ENCODE measurements at places on chromosomes 7 and 10. TPM values are rescaled to one million over a fixed set of nuclear protein-coding genes. Genes with fewer than 3 reads are reported as not detected.
A peak's percentile ranks its signal among the peaks of the same experiment; 100 is the strongest.

- no peaks in the 10 kb centered on the region for H3K4me1 ChIP-seq
- H3K36me3 ChIP-seq = no peaks in the 10 kb centered on the region
Observed at GRCh38 chr7:82810558-82811259, 352.0 kb downstream of the PCLO start.

DNA sequence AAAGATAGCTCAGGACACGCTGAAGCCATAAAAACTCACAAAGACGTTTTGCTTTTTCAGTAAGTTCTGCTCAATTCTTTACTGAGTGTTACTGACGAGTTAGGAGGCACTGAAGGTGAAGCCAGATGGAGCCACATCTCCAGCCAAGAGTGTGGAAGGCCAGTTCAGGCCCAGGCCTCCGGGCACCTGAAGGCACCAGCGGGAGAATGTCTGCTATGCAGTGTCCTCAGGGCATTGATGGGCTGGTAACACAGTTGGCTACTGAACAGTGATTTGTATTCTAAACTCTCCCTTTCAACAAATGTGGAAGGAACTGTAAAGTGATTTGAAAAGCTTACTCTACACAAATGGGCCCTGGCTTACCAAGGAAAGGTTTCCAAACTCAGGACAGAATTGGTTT lies 64.8 kb upstream of the SVIL start:
- no peak for DNase-seq
- H3K27ac ChIP-seq = no peak overlapping the region
- peaks cover 19% of the 10 kb centered on the region for H3K4me1 ChIP-seq
- no peaks in the 10 kb centered on the region for H3K27me3 ChIP-seq

DNA sequence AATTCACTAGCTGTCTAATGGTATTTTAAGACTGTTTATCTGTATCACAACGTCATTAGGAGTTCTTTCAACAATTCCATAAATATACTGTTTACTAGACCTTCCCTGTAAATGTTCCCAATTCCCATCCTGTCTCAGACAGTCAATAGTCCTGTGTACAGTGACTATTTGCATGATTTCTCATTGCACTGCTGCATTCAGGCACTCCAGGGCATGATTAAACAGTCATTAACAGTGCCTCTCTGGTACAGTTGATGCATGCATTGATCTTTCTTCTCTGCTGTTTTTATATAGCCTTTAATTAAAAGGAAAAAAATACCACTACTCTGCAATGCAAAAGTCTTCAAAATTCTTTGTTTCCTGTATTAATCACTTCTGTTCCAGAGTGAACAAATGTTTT lies 51.5 kb upstream of the MTURN start:
- no peaks in the 10 kb centered on the region for H3K4me1 ChIP-seq
- H3K36me3 ChIP-seq = peaks cover 36% of the 10 kb centered on the region

- H3K36me3 ChIP-seq = no peaks in the 10 kb centered on the region
- no peak overlapping the region for H3K4me3 ChIP-seq
- no peak for DNase-seq
- H3K27me3 ChIP-seq = no peaks in the 10 kb centered on the region
Observed at GRCh38 chr7:8818406-8818805, 385.0 kb downstream of the NXPH1 start.

DNA sequence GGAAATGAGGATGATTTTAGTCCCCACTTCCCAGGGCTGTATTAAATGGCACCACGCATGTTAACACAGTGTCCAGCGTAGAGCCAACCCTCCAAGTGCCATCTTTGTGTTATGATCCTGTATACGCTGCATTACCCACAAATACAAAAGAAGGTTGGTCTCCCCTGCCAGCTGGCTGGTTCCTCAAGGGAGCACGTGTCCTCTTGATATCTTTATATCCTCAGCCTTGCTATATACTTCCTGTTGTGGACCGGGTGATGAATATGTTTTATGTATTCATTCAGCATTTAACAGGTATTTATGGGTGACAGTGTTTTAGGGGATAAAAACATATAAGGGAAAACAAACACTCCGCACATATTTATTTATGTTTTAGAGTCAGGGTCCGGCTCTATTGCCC lies 23.2 kb upstream of the PRRT4 start:
- H3K27ac ChIP-seq = no peak overlapping the region
- H3K27me3 ChIP-seq = peaks cover 13% of the 10 kb centered on the region
- H3K4me3 ChIP-seq = no peak overlapping the region
- peaks cover 9% of the 10 kb centered on the region for H3K4me1 ChIP-seq
- DNase-seq = no peak

- no peaks in the 10 kb centered on the region for H3K27me3 ChIP-seq
- peak overlapping the region; percentile 72 for H3K4me3 ChIP-seq
- H3K27ac ChIP-seq = peak overlapping the region; percentile 72
- no peaks in the 10 kb centered on the region for H3K36me3 ChIP-seq
Observed at GRCh38 chr10:101839416-101840063, 4.1 kb downstream of the KCNIP2 start.

GRCh38 chr7:3214090-3214413 lies 87.0 kb upstream of the SDK1 start:
- DNase-seq = no peak
- H3K27me3 ChIP-seq = no peaks in the 10 kb centered on the region

- peaks cover 16% of the 10 kb centered on the region for H3K27me3 ChIP-seq
- H3K36me3 ChIP-seq = no peaks in the 10 kb centered on the region
- H3K4me3 ChIP-seq = no peak overlapping the region
- H3K27ac ChIP-seq = no peak overlapping the region
- H3K4me1 ChIP-seq = no peaks in the 10 kb centered on the region
Observed at GRCh38 chr10:80896959-80897358, 359.3 kb downstream of the SH2D4B start.

The EEPD1 gene
- total RNA-seq = 7.1 TPM

The VGF gene
- not detected for total RNA-seq

The BTBD16 gene
- not detected for total RNA-seq

The CARD11 gene
- total RNA-seq = 0.16 TPM

The TMEM209 gene
- total RNA-seq = 9.9 TPM

The HOXA2 gene
- total RNA-seq = not detected

The GNG11 gene
- 29.6 TPM for total RNA-seq

All from left ventricle myocardium inferior (tissue), 1 donor.